ENCODE measurements at places on chromosomes 2 and 18. TPM values are rescaled to one million over a fixed set of nuclear protein-coding genes. Genes with fewer than 3 reads are reported as not detected.

KCNK3 gene
- not detected for total RNA-seq

ATP6V1B1 gene
- not detected for total RNA-seq

PPP1R1C gene
- not detected for total RNA-seq

ESCO1 gene
- 23.6 TPM for total RNA-seq

GLB1L gene
- 4.3 TPM for total RNA-seq

LYPD6B gene
- total RNA-seq = 0.43 TPM

RESP18 gene
- not detected for total RNA-seq

PLGLB1 gene
- total RNA-seq = 12.2 TPM

IGFBP2 gene
- not detected for total RNA-seq

GKN1 gene
- total RNA-seq = not detected

TSGA10 gene
- total RNA-seq = 9.9 TPM

LIMS3 gene
- 0.26 TPM for total RNA-seq

C2orf80 gene
- not detected for total RNA-seq

CIB4 gene
- not detected for total RNA-seq

SCN1A gene
- total RNA-seq = not detected

IRS1 gene
- 3.9 TPM for total RNA-seq

KANSL3 gene
- total RNA-seq = 24.7 TPM

HOXD9 gene
- not detected for total RNA-seq

UCN gene
- total RNA-seq = 2.5 TPM

SAP130 gene
- total RNA-seq = 14.3 TPM

DCDC2C gene
- total RNA-seq = not detected

CD8B2 gene
- total RNA-seq = not detected

SNX17 gene
- 116 TPM for total RNA-seq

FASTKD2 gene
- total RNA-seq = 23.1 TPM

SERPINB10 gene
- total RNA-seq = not detected

ST6GAL2 gene
- 0.82 TPM for total RNA-seq

SIX3 gene
- not detected for total RNA-seq

FEV gene
- total RNA-seq = not detected

BUB1 gene
- total RNA-seq = 48.2 TPM

TMEM247 gene
- total RNA-seq = not detected

TEKT4 gene
- not detected for total RNA-seq

FN1 gene
- 0.67 TPM for total RNA-seq

AQP12B gene
- not detected for total RNA-seq

KRTCAP3 gene
- total RNA-seq = not detected

GAREM1 gene
- 0.11 TPM for total RNA-seq

SOX11 gene
- not detected for total RNA-seq

VWA3B gene
- not detected for total RNA-seq

ICOS gene
- not detected for total RNA-seq
